ENCODE measurements at places on chromosomes 11 and 22. TPM values are rescaled to one million over a fixed set of nuclear protein-coding genes. Genes with fewer than 3 reads are reported as not detected.

GRCh38 chr11:113647856-113648255, 58.3 kb downstream of the TMPRSS5 start:
- DNase-seq = no peak

GRCh38 chr11:2704896-2705606, 5.3 kb upstream of the KCNQ1OT1 start:
- DNase-seq = no peak

GRCh38 chr11:120013325-120014250, 124.3 kb downstream of the TRIM29 start:
- peak; percentile 31 for DNase-seq

DNA sequence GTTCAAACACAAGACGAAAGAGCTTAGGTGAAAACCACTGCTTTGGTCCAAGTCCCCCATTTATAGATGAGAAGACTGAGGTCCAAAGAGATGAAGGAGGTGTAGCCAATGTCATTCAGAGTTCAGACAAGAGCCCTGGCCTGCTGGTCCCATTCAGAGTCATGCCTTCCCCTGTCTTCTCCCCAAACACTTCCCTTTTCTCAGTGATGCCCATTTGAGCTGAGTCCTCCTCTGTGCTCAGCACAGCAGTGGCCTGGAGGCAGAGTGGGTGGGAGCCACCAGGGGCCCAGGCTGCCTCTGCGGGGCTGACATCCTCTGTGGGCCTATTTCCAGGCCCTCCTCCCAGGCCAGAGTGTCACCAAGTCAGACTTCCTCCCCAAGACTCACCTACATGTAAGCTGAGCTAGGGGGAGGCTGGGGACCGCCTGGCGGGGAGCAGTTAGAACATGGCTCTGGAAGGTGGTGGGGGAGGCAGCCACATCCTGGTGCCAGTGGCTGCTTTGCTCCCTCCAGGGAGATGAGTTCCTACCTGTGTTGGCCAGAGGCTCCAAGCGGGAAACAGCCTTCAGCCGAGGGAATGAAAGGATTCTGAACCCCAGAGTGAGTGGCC, 22.4 kb upstream of the LRRC10B start:
- no peak for DNase-seq

GRCh38 chr11:69174841-69175240, 19.1 kb downstream of the SMIM38 start:
- DNase-seq = no peak

The TYR gene
- not detected for total RNA-seq

DNA sequence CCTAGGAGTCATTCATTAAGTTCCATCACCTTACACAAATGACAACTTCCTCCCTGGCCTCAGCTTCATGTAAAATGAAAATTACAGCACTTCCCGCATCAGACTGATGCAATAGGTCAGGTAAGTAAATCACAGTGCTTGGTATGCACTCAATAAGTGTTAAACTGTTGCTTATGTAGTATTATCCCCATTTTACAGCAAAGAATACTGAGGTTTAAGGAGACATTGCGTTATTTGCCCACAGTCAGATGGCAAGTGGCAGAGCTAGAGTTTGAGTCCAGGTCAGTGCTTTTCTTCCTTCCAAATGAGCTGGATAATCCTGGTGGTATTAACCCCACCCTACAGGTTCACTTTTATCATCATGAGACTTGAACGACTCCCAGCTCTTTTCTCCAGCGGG, 29.7 kb downstream of the WT1 start:
- DNase-seq = no peak

The OR52E8 gene
- total RNA-seq = not detected

GRCh38 chr22:42404266-42404665, 27.9 kb downstream of the NFAM1 start:
- no peak for DNase-seq

DNA sequence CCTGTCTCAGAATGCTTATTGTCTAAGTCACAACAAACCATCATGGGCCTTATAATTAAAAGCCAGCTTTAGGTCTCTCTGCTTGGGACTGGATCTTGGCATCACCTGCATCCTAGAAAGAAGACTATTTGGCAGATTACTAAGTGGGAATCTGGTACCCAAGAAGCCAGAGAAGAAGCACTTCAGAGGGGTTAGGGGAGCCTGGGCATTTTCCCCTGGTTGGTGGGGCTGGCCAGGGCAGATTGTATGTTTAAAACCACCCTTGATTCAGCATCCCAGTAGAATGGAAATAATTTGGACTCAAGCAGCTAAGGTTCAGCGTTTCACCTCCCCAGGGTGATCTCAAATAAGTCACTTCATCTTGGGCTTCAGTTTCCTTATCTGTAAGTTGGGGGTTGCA, 193.7 kb downstream of the MIAT start:
- DNase-seq = no peak

DNA sequence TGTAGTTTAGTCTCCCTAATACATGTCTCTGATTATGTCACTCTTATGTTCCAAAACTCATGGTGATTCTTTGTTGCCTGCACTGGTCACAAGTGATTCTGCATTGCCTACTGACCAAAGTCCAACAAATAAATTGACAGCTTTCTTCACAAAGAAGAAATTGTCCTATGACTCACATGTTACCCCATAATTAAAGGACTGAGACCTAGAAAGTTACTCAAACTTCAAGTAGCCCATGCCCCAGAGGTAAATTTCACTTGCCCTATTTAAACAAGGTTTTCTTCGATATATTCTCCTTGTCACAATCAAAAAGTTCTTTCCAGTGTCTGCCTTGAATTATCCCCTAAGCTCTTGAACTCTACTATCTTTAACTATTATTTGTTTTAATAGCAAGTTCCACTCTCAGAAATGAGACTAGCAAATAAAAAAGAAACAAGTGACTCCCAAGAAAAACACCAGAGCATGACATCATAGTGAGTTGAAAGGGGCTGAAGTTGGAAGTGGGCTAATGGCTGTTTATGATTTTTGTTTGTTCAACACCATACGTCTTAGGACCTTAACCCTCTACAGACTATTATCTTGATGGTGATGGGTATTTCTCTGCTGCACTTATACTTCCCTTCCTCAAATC, 94.5 kb upstream of the BLID start:
- no peak for DNase-seq

The DERL3 gene
- 0.76 TPM for total RNA-seq

DNA sequence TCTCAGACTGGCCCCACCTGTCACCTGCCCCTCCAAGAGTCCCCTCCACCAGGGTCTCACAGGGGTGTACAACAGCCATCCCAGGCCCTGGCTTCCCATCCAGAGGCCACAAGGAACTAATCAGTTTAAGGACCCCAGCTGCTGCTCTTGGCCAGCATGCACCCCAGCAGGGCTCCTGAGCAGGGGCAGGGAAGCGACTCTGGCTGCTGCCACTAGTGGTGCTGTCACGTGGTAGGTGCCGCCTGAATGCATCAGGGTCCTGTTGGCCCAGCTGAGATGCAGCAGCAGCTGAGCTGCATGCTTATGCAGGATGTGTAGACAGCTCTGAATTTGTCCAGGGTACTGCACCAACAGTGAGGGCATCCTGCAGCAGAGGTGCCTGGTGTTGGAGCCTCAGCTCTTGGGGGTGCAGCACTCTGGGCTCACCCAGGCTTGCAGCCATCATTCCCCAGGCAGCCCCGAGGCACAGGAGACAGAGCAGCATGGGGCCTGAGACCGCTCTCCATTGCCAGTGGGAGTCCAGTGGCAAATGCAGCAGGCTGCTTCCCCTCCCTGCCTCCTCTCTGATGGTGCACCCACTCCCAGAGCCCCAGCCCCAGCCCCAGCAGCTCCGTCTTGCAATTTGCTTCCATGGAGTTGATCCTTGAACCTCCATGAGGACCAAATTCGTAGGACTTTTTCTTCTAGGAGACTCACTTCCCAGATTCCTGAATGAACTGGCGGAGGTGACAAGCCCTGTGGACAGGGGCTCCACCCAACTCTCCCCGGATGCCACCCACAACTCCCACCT, 98.7 kb downstream of the MPPED1 start:
- no peak for DNase-seq

GRCh38 chr22:46297151-46297812, 612 bp downstream of the GTSE1 start:
- peak; percentile 43 for DNase-seq

The SCGB1C1 gene
- not detected for total RNA-seq

DNA sequence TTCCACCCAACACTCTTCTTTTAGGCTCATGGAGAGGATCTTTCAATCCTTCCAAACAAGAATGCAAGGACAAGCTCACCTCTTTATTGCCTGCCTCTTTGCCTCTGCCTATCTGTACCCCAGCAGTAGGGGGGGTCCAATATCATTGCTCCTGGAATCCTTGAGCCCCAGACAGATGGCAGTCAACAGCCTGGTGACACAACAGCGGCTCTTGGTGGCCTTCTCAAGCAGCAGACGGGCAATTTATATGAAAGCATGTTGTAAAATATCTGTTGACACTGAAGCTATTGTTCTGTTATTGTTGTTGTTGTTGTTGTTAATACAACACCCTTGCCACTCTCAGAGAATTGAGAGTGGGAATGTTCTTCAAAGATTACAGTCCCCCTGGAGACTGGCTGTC, 480.0 kb upstream of the CADM1 start:
- no peak for DNase-seq

DNA sequence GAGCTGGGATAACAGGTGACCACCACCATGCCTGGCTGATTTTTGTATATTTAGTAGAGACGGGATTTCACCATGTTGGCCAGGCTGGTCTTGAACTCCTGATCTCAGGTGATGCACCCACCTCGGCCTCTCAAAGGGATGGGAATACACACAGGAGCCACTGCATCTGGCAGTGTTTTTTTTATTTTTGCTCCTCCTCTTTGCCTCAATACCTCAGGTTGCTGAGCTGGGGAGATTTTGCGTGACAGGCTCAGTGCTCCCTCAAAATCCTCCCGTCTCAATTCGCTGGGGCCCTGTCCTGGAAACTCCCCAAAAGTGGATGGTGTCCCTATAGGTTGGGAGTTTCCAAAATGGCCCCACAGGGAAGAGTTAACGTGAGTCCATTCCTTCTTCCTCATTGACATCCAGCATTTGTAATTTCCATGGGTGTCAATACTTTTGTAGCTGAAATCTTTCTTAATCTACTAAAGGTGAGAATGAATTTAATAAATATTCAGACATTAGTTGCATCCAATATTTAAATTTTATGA, 71.8 kb downstream of the GGTLC2 start:
- no peak for DNase-seq

DNA sequence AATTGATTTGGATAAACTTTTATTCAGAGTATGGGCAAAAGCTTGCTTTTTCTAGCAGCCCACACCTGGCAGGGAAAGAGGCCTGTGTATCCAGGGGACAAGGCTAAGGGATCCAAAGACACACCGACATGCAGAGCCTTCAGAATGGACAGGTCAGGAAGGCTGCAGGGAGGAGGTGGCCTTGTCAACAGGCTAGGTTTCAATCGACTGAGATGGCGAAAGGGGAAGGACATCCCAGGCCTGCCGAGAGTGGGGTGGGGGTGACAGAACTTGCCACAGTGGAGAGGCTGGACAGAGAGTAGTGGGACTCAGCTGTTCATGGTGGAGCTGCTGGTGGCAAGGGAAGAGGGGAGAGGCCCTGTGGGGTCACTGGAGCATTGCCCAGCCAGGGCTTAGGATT, 5.3 kb upstream of the SLC39A13 start:
- no peak for DNase-seq

GRCh38 chr11:61776561-61777075, 15.8 kb downstream of the TMEM258 start:
- no peak for DNase-seq

DNA sequence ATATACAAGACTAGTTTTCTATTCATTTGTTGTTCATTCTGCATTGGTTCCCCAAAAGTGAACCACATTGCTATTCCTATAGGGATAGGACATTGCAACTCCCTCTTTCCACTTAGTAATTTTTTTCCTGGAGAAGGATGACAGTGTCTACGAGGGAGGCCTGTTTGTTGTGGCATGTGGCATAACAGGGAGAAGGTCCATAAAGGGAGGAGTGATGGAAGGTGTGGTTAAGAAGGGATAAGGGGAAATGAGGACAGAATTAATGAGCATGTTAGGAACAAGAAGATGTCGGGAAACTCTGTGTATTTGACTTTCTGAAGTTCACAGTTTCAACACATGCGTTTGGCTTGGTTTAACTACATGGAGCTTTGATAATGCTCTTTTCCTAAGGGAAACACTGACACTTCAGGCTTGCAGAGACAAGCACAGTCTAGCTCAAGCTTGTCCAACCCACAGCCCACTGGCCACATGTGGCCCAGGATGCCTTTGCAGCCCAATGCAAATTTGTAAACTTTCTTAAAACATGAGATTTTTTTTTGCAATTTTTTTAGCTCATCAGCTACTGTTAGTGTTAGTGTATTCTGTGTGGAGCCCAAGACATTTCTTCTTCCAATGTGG, 149.7 kb downstream of the TRPC6 start:
- no peak for DNase-seq

GRCh38 chr11:61092280-61092766, 10.0 kb upstream of the CD5 start:
- DNase-seq = peak; percentile 16

The MYBPC3 gene
- not detected for total RNA-seq

GRCh38 chr11:15590132-15590531, 475.4 kb downstream of the INSC start:
- DNase-seq = no peak

GRCh38 chr11:90500922-90501568, 278.2 kb upstream of the CHORDC1 start:
- DNase-seq = no peak

DNA sequence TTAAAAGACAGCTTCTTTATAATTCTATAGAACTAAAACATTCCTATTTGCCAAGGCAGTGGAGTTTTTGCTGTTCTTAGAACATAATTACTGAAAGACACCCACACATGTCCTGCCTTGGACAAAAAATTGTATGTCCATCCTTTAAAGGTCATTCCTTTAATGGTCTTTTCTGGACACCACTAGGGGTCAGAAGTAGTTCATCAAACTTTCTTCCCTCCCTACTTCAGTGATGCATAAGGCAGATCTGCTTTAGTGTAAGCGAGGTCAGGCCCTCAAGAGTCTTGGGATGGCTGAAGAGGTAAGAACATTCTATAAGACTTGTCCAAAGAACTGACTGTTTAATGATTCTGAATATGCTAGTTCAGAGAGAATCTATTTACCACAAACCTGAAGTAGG, 4.3 kb upstream of the OR51V1 start:
- DNase-seq = peak; percentile 24

The PKDREJ gene
- total RNA-seq = under 0.01 TPM

The TMEM121B gene
- 0.25 TPM for total RNA-seq

DNA sequence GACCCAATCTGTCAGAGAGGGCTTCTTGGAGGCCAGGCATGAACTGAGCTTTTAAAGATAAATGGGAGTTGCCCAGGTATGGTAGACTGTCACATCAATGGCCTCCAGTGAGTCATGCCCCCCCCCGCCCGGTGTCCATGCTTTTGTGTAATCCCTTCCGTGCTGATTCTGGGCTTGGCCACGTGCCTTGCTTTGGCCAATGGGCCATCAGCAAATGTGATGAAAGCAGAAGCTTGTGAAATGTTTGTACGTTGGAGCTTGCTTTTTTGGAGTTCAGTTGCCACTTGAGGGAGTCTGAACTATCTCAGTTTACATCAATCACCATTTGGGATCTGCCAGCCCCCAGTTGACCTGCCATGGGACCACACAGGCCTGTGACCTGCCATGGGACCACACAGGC, 4.3 kb upstream of the THY1 start:
- no peak for DNase-seq

GRCh38 chr22:46971099-46971763, 208.8 kb downstream of the TBC1D22A start:
- no peak for DNase-seq

Measured in dermis microvascular lymphatic vessel endothelial cell (primary cell).